ENCODE measurements at places on chromosomes 7 and 10.

GRCh38 chr7:100726996-100727761 lies 6.2 kb upstream of the ZAN start:
- no peak for DNase-seq

DNA sequence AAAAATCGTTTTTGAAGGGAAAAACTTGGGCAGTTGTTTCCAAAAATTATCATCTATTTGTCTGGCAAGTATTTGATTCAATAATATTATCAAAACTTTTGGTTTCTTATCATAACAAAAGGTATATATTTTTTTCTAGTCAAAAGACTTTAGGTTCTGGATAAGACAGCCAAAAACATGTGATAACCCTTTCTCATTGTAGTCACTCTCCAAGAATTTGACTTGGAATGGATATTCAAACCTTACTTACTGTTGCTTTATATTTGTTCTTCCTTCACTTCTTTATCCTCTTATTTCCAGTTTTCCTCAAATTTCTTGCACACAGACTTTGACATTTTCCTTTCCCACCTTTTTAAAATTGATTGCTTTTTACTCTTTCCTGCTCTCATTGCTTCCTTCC lies 140.9 kb upstream of the FAM3C start:
- no peak for DNase-seq

GRCh38 chr7:8114175-8114574 lies 145.6 kb downstream of the GLCCI1 start:
- no peak for DNase-seq

- DNase-seq, result no peak
Measured at GRCh38 chr7:714251-714671, 12.2 kb upstream of the DNAAF5 start.

DNA sequence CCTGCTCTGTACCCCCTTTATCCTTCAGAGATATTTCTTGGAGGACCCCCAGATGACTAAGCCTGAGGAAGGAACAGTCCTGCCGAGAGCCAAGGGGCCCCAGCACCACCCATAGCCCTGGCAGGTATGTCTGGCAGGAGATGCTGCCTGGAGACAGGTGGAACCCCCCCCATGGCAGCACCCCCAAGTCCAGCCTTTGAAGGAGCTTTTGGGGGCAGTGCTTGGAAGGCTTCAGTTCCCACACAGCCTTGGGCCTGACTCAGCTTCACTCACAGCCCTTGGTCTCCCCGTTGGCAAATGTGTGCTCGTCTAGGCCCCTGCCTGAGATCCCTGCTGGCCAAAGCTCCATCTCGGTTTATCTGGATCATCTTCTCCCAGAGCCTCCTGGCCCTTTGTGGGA lies 23.0 kb upstream of the PCBD1 start:
- no peak for DNase-seq

DNA sequence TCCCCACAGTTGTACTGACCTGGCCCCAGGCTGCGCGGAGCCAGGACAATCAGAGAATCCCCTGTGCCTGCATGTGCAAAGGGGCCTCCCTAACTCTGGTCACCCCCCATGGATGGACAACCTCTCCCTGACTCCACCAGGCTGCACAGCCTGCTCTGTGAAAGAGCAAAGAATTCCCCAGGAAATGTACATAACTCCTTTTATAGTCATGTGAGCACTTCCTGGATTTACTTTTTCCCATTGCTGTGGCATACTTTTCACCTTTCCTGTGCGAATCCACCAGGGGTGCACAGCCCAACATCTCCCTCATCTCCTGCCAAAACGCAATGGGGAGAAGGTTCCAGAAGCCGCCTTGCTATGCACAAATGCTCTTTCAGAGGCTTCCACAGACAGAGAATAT lies 27.9 kb downstream of the FGFR2 start:
- no peak for DNase-seq

DNA sequence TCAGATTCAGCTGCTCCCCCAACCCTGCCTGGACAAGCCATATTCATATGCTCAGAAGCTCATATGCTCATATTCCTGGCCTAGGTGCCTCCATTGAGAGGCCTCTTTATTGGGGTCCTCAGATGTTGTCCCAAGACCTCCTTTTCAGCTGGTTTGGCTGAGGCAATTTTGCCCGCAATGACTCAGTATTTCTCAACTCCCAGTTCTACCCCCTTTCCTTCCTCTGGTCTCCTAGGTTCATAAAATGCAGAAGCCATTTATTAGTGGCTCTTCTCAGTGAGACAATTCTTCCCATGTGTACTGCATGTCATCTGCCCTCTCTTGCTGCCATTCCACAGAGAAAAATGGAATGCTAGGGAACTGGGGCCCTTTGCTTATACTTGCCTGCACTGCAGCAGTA lies 110.7 kb downstream of the INHBA start:
- DNase-seq, result no peak

- no peak for DNase-seq
Measured at GRCh38 chr10:130772676-130773075, 538.8 kb downstream of the TCERG1L start.

- DNase-seq, result no peak
Measured at GRCh38 chr7:47473499-47474210, 108.3 kb downstream of the TNS3 start.

GRCh38 chr7:93053949-93054943 lies 63.5 kb downstream of the SAMD9 start:
- no peak for DNase-seq

DNA sequence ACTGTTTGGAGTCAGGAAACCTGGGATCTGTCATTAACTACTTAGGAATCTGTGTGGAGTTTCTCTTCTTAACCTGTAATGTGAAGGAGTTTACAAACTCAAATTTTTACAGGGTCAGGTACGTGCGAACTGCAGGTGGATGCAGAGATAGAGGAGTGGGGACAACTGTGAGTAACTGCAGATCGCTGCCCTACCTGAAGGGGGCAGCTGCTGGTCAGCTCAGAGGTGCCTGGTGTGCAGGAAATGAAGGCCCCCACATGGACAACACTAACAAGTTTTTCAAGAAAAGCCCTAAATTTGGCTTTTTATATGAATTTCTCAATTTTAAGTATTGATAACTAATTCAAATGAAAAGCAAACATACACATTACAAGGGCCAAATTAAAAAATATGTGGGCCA lies 380.0 kb downstream of the REEP3 start:
- no peak for DNase-seq

Data from NCI-H1417 treated with DMSO at 0.1 percent for 48 hours (cell line).